ENCODE measurements at places on chromosomes 5 and 9. TPM values are rescaled to one million over a fixed set of nuclear protein-coding genes. Genes with fewer than 3 reads are reported as not detected.

DNA sequence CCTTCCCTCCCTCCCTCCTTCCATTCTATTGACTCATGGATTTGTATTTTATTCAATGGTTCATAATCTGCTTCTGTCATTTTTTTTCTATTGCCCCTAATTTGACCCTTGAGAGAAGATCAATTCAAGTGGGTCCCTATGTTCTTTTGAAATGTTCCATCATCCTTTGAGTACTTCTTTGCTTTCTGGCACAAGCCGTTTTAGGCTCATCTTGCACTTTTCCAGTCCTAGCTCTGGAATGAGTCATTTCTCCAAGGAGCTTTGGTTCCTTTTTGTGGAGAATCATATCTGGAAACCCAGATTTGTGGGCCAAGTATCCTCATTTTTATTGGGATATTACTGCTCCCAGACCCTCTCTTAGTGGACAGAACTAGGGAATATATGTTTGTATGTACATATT lies 126.8 kb upstream of the PTPN3 start:
- no peak for DNase-seq

DNA sequence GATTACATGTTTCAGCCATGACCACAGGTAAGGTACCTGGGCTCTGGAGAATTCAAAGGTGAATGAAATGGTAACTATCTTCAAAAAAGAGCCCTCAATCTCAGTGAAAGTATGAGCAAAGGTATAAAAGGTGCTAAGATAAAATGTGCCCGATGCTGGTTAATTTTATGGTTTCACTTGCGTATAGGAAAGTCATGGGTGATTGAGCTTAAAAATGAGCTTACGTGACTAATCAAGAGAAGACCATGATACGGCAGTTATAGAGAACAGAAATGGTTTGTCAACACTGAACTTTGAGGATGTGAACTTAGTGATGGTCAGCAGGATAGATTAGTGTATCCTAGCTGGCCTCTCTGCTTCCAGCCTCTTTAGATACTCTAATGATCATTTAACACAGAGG lies 320.1 kb downstream of the DEPDC1B start:
- DNase-seq: no peak

DNA sequence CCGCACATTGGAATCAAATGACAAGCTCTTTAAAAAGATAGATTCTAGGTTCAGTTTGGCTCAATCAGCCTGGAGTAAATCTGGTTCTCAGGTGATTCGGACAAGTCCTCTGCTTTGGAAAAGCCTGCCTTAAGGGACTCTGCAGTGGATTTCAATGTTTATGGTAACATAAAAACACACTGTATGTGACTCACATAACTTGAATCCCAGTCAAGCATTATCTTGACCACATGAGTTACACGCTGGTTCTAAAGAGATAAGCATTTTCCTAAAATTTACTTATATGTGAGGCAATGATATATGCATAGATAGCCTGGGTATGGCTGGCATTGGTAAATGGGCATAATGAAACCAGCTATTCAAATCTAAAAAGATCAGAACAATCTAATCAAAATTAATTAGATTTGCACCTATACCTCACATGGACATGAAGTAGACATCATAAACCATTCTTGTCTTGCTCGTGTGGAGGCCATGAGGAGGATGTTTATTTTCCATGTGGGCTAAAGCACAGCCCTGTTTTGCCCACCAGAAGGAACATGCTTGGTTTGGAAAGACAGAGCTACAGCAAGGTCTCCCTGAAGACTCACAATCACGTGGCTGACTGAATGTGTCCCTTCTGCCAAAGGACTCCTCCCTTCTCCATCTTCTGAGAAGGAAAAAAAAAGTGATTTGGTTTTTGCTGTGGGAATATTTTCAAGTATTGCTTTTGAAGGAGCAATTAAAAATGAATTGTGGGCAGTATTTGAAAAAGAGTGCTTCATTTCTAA lies 351.7 kb downstream of the DIRAS2 start:
- no peak for DNase-seq

Gene SLCO6A1
- polyA plus RNA-seq: 0.24 TPM

Gene WASHC1
- 36.1 TPM for polyA plus RNA-seq

Gene SLC34A1
- polyA plus RNA-seq: 215 TPM

DNA sequence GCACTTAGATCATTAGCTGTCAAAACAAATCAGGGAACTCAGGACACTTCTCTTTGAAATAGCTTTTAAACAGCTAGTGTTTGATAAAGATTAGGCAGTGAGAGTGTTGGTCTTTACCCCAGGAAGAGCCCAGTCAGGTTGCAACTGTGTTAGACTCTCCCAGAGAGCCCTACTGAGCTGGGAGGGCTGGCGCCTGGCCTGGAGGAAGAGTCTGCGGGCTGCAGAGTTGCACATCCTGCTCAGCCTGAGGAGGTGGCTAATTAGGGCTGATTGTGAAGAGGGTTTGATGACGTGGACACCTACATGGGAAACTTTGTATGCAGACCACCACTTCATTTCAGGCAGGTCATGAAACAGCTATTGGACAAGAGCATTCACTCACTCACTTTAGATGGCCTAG lies 112.0 kb downstream of the TMEM174 start:
- DNase-seq: no peak

GRCh38 chr5:59177644-59178043 lies 594.8 kb downstream of the RAB3C start:
- DNase-seq: no peak

GRCh38 chr9:98318834-98319478 lies 63.5 kb upstream of the TBC1D2 start:
- no peak for DNase-seq

Gene COMMD10
- polyA plus RNA-seq: 54.4 TPM

- peak; percentile 66 for DNase-seq
These were observed 105.0 kb downstream of the MAPKAP1 start for GRCh38 chr9:125601961-125602360.

Gene CD74
- polyA plus RNA-seq: 288 TPM

GRCh38 chr9:129553277-129553676 lies 67.6 kb downstream of the C9orf50 start:
- DNase-seq: no peak

Gene IFNK
- polyA plus RNA-seq: not detected

DNA sequence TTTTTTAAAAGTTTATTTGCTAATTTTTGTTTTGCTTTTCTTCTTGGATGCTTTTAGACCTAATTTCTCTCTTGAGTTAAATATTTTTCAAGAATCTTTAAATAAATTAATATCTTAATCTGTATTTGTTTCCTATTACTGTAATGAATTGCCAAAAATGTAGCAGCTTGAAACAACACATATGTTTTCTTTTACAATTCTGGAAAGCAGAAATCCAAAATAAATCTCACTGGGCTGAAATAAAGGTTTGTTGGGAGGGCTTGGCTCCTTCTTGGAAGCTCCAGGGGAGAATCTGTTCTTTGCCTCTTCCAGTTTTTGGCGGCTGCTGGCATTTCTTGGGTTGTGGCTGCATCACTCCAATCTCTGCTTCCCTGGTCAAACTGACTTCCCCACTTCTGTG lies 658.1 kb upstream of the ARRDC3 start:
- no peak for DNase-seq

GRCh38 chr9:119986713-119987112 lies 593.3 kb downstream of the CDK5RAP2 start:
- no peak for DNase-seq

- DNase-seq: no peak
These were observed 42.7 kb upstream of the CEP72 start for GRCh38 chr5:569358-569867.

DNA sequence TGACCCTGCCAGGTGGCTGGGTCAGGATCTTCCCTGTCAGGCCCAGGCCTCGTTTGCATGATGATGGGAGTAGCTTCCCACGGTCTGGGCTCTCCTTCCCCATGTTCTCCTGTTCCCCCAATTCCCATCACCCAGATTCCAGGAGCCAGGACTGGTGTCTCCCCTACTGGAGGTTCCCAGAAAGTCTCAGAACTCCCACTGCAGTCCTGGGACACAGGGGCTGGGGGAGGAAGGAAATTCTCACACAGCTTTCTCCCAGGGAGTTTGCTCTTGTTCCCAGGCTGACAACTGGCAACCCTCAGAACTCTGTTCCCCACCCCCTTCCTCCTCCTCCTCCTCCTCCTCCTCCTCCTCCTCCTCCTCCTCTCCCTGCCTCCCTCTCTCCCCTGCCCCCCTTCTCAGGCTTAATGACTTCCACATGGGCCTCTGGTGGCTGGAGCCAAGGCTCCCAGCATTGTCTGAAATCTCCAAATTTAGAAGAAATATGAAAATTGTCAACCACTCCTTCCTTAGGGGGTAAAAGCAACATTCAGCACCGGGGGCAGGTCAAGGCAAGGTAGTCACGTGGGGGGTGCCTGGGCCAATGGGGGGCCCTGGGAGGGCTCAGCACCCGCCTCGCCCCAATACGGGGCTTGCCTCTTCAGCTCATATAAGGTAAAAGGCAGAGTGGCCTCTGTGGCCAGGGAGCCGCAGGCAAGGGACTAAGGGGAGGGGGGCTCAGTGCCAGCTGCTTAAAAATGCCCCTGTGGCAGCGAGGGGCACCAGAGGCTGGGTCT lies 27.3 kb upstream of the IL17B start:
- DNase-seq: peak; percentile 66

DNA sequence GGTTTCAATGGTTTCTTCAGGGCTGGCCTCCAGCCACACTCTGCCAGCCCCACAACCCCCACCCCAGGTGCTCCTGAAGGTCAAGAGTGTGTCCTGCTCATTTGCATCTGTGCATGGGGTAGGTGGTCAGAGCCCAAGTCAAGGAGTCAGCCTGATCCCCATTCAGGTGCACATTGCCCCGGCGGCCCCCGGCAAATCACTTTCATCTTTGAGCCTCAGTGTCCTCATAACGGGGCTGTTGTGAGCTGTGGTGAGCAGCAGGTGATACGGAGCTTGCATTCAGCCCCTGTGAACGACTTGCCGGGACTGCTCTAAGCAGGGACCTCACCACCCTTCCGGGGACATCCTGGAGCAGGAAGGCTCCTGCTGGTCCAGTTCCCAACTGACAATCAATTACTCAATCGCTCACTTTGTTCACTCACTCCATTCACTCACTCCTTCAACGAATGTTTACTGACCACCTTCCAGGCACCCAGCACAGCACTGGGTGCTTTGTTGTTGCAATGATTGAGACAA lies 93.2 kb upstream of the CPEB4 start:
- DNase-seq: no peak

DNA sequence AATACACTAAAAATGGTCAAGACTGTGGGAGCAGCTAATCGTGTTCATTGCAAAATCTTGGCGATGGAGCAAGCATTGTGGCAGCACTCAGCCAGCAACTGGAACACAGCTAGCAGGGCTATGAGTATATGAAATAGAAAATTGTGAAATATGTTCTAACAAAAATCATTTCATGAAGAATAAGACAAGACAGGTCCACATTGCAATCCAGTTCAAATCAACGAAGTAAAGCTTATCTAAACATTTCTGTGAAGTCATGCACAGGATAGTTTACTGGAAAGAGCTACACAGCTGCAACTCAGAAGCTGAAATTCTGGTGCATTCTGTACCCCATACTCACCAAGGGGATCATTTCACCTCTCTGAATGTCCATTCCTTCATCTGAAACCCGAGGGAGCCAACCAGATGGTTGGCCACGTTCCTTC lies 5.3 kb upstream of the NFIL3 start:
- no peak for DNase-seq

- no peak for DNase-seq
These were observed 168.5 kb downstream of the CPLANE1 start for GRCh38 chr5:37080697-37081096.

DNA sequence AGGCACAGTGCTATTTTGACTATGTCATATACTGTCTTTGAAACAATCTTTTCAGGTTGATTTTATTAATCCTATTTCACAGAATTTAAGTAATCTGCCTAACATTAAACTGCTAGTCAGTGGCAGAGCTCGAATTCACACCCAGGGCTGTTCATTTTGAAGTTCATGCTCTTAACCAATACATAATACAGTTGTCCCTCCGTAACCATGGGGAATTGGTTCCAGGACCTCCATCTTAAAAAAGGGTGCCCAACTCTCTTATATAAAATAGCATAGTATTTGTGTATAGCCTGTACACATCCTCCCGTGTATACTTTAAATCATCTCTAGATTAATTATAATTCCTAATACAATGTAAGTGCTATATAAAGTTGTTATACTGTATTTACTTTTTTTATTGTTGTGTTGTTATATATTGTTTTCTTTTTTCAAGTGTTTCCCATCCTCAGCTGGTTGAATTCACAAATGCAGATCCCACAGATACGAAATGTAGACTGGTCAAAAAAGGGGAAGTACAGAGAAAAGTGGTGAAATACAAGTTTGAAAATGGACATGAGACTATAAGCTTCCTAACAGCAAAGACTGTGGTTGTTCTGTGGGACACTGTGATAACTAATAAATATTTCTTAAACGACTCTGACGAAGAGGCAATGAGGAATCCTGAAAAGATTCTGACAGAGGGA lies 18.3 kb downstream of the RFX3 start:
- no peak for DNase-seq

DNA sequence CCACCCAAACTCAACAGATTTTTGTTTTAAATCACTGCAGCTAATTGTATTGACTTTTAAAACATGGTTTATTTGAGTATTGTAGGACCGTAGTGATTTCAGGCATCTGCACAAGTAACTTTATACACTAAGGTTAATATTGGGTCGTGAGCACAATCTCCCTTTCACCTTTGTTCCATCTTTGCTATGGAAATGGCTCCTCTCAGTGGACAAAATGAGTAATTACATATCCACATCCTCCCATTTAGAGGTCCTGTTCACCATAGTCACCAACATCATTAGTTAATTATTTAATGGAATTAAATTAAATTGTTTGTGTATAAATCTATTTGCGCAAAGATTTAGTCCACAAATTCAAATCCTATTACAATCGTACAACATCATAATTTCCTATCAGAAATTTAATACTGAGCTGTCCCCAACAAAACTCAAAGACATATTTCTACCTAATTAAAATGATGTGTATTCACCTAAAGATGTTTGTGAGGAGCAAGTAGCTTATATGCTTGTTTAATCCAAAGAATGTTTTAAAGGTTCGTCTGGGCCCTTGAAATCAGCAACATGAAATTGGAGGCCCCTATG lies 173.0 kb upstream of the DAPK1 start:
- DNase-seq: peak; percentile 76

DNA sequence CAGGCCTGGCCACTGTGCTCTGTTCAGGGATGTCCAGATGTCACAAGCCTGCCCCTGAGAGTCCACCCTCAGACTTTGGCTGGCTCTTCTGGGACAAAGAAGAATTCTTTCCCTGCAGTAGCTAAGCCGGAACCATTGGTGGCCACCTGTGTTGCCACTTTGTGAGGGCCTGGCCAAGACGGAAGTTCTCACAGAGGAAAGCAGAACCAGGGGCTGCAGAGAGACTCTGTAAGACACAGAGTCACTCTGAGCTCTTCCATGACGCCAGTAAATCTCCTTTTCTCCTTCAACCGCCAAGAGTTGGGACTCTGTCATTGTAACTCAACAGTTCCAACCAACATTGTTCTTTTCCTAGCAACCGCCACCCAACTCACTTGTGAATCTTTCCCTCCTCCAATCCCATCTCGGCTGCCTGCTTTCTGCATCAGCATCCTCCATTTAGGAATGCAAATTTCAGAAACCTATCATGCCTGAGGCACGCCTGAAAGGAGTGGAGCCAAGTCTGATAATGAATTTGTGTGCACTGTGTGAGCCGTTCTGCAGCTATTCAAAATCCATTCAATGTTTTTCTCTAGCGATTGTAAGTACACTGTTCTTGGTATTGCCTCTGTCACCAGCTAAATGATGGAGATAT lies 37.8 kb upstream of the ATP6V1G1 start:
- DNase-seq: no peak

Gene WNT8A
- 0.09 TPM for polyA plus RNA-seq

GRCh38 chr5:75368391-75368790 lies 31.4 kb downstream of the HMGCR start:
- DNase-seq: no peak
